CD8-positive, alpha-beta memory T cell (primary cell): ENCODE measurements at places on chromosomes 1 and 21. TPM values are rescaled to one million over a fixed set of nuclear protein-coding genes. Genes with fewer than 3 reads are reported as not detected.

DNA sequence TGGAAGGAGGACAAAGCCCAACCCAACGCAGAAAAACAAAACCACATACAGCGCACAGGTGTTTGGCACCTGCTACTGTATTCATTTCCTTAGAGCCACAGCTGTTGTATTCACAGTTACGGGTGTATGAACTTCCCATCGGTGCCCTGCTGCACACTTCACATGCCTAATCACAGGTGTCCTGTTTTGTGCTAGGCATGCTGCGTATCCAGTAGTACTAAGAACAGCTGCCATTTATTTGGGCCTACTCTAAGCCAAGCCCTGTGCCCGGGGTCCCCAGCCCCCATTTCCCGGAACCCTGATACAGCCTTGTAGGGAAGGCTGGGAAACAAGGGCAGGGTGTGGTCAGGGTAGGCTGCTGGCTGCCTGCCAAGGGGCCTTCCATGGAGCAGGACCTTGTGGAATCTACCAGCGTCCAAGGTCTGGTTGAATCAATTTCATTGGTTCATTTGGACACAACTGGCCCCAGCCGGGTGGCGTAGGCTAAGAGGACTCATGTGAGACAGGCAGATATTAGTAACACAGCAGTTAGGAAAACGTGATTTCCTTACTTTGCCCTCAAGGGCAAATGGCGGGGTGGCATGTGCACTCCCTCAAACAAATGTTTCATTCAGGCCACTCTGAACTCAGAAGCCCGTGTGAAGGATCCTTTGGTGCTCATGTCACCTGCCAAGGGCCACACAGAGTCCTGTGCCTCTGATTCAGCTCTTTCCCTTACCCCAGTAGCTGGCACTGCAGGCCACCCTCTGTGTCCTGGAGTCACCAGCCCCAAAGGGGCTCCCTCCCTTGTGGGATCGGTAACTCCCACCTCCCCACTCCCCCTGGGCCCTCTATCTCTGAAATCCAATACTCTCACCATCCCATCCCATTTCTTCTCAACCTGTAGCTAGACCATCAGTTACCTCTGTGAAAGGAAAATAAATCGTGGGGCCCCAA, 986 bp upstream of the RNF186 start:
- H3K27ac ChIP-seq = no peak overlapping the region
- no peaks in the 10 kb centered on the region for H3K4me1 ChIP-seq
- H3K36me3 ChIP-seq = no peaks in the 10 kb centered on the region

- no peaks in the 10 kb centered on the region for H3K36me3 ChIP-seq
- no peaks in the 10 kb centered on the region for H3K4me1 ChIP-seq
- no peak overlapping the region for H3K4me3 ChIP-seq
Observed at GRCh38 chr1:56357927-56358690, 221.3 kb downstream of the PLPP3 start.

- H3K4me1 ChIP-seq = no peaks in the 10 kb centered on the region
- no peak overlapping the region for H3K27ac ChIP-seq
- no peak for DNase-seq
- no peak overlapping the region for H3K4me3 ChIP-seq
Observed at GRCh38 chr1:214791961-214792360, 189.0 kb downstream of the CENPF start.

- no peaks in the 10 kb centered on the region for H3K4me1 ChIP-seq
- peaks cover 4% of the 10 kb centered on the region for H3K27me3 ChIP-seq
- DNase-seq = peak; percentile 54
- no peaks in the 10 kb centered on the region for H3K36me3 ChIP-seq
- no peak within 1 kb of the TSS for H3K27ac ChIP-seq
Observed at GRCh38 chr1:44842862-44843655, at the start of gene PTCH2. Gene PTCH2 (minus strand): TSS chr1:44843253. CDS start chr1:44842932, 321 bp downstream.

The EPS8L3 gene
- not detected for total RNA-seq

The L1TD1 gene
- total RNA-seq = not detected

The TENT5C gene
- total RNA-seq = 4.1 TPM
